Muscle of arm (tissue), 14 donors: ENCODE measurements at places on chromosomes 11 and 22.

GRCh38 chr22:20235389-20235991 is 32.6 kb downstream of the RTN4R start:
- DNase-seq: no peak

GRCh38 chr22:31940506-31940905 is 3.8 kb upstream of the YWHAH start:
- no peak for DNase-seq

- no peak for DNase-seq
Observed at GRCh38 chr11:41486424-41486823, 27.0 kb upstream of the LRRC4C start.

GRCh38 chr22:38861927-38862326 is 10.1 kb downstream of the CBX6 start:
- DNase-seq: no peak

- peak; percentile 64 for DNase-seq
Observed at GRCh38 chr11:18731949-18732821, 6.2 kb upstream of the IGSF22 start.

GRCh38 chr11:128695539-128696221 is 1.8 kb downstream of the FLI1 start:
- no peak for DNase-seq

DNA sequence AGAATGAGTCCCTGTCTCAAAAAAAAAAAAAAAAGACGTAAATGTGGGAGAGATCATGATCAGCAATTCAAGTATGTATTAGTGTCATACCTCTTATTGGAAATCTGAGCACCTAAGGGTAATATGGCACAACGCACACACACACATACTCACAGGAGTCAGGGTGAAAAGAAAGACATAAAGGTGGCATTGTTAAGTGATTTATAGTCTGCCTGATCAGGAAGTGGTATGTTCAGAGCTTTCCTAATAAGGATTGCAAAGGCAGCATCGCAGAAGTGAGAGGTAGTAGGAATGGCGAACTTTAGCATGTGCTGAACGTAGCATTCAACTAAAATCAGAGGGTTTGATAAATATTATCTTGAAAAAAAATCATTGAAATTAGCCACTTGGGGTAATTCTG is 854.3 kb downstream of the METTL15 start:
- no peak for DNase-seq

- DNase-seq: no peak
Observed at GRCh38 chr22:34493486-34493885, 572.5 kb upstream of the ISX start.

GRCh38 chr11:2420502-2421225 is 20.1 kb downstream of the TSSC4 start:
- DNase-seq: peak; percentile 78

GRCh38 chr22:31272522-31273446 is 19.5 kb downstream of the PIK3IP1 start:
- peak; percentile 59 for DNase-seq

GRCh38 chr22:20111045-20111688 is 4.7 kb upstream of the RANBP1 start:
- DNase-seq: no peak

GRCh38 chr11:60345489-60345888 is 18.4 kb downstream of the MS4A6E start:
- no peak for DNase-seq

- DNase-seq: no peak
Observed at GRCh38 chr11:2295971-2296912, 5.5 kb downstream of the C11orf21 start.

- DNase-seq: peak; percentile 62
Observed at GRCh38 chr11:90134478-90135003, at the start of gene NAALAD2. Gene NAALAD2 (plus strand): TSS chr11:90134663. CDS start chr11:90134759, 96 bp downstream.

GRCh38 chr11:61890529-61891330 is 615 bp downstream of the FADS3 start:
- DNase-seq: no peak

GRCh38 chr11:124955035-124955434 is 1.0 kb downstream of the CCDC15 start:
- no peak for DNase-seq

DNA sequence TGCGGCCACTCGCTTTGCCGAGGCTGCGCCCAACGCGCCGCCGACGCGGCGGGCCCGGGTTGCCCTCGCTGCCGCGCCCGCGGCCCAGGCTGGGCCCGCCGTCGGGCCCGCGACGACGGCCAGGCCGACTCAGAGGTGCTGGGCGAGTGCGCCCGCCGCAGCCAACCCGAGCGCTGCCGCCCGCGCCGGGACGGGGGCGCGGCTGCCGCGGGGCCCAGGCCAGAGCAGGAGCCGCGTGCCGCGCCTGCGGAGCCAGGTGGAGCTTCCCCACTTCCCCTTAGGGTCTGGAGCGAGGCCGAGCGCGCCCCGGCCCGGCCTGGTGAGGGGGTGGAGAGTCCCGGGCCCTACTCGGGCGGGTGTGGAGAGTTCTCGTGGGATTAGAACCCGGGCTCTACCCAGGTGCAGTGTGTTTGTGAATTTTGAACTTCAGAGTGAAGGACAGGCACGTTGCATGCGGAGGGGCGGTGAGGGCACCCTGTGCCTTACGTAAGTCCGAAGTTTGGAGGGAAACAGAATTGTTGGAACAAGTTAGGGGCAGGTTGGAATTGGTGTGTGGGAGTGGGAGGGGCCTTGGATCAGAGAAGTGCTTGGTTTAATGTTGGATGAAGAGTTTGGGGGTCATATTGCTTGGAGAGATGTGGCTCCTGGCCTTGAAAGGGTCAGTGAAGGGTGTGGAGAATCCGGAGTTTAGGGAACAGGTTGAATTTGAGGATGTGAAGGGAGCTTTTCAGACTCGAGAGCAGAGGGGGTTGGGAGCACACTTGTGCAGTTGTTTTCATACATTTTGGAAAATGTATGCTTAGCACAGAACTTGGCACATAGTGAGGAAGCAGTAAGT is 697 bp downstream of the RNF169 start:
- peak; percentile 42 for DNase-seq

DNA sequence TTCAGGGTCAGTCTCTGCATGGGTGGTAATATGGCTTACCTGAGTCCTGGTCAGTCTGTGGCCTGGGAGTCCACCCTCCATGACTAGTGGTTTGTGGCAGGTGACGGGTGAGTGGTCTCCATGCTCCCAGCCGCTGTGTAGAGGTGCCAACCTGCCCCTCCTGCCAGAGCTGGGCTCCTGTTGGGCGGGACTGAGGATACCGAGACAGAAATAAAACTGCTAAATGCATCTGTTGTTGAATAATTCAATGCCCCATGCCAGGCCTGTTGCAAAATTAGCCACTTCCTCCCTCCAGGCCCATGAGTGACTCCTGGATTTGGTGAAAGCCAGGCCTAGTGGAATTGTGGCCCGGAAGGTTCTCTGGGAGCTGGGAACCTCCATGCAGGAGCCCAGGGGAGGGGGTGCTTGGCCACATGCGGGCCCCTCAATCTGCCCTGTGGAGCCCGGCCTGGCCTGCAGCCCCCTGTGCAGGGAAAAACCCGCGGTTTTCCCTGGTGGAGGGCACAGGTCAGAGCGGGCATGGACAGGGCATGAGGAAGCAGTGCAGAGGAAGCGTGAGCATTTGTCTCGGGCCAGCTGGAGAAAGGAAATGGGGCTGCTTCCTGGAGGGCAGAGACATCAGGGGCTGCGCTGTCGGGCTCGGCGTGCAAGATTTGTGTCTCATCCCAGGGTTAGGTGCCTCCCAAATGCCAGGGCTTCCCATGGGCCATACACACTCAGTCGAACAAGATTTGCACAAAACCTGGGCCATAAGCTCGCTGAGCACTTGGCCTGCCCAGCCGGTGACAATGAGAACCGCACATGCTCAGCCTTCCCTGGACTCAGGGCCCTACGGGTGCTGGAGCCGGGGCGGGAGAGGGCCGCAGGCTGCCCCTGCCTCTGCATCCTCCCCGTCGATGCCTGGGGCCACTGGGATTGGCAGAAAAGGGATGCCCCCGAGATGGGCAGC is 66.9 kb downstream of the KCNQ1 start:
- DNase-seq: no peak

DNA sequence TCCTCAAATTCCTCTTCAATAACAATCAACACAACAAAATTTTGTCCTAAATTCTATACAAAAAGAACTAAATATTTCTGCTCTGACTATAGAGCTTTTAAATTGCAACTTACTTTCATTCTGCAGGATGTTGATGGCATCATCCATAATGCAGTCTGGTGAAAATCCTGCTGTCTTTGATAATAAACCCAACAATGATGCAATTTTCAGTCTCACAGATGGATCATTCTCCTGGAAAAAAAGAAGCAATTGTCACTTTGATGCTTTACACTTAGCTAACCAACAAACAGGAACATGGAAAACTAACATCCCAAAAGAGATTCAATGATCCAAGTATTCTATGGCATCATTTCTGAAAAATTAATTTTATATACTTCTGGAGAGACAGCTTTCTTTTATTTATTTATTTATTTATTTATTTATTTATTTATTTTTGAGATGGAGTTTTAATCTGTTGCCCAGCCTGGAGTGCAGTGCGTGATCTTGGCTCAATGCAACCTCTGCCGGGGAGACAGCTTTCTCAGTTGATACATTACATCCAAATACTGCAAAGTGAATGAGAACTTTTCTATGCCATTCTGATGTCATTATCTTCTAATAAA is 13.0 kb downstream of the INTS4 start:
- DNase-seq: no peak

DNA sequence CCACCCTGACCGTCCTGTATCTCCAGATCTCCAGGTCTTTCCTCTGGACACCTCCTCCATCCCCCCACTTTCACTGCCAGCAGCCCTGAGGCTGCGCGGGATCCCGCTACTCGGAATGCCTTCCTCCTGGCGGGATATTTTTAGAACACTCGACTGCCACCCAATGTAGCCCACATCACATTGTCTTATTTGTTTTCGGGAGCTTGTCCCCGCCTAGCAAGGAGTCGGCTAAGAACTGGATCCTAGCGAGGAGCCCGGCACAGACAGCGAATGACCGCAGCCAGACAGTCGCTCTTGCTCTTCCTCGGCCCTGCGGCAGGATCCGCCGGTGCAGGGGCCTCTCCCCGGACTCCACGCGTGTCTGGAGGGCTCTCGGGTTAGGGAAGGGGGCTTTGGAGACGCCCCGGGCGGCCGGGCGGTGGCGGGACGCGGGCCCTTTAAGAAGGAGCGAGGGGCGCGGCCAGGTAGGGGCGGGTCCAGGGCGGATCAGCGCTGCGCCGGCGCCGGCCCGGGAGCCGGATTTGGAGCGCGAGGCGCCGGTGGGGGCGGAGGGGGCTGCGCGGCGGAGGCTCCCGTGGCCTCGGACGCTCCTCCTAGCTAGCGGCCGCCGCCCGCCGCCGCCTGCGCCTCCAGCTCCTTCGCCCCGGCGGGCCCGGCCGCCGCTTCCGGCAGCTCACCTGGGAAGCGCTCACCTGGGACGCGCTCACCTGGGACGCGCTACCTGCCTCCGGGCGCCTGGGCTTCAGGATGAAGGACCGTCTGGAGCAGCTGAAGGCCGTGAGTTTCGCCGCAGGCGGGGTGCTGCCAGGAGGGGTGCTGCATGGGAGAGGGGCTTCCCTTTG is at the start of gene STX3:
Gene STX3, plus strand, starts transcription at position 518 of the 842 bp plus-strand sequence. Its CDS starts 230 bp downstream, at position 748.
- peak; percentile 20 for DNase-seq

GRCh38 chr22:30717952-30718351 is 23.3 kb downstream of the OSBP2 start:
- DNase-seq: no peak

- DNase-seq: no peak
Observed at GRCh38 chr22:49299821-49300231, 527.8 kb downstream of the BRD1 start.

DNA sequence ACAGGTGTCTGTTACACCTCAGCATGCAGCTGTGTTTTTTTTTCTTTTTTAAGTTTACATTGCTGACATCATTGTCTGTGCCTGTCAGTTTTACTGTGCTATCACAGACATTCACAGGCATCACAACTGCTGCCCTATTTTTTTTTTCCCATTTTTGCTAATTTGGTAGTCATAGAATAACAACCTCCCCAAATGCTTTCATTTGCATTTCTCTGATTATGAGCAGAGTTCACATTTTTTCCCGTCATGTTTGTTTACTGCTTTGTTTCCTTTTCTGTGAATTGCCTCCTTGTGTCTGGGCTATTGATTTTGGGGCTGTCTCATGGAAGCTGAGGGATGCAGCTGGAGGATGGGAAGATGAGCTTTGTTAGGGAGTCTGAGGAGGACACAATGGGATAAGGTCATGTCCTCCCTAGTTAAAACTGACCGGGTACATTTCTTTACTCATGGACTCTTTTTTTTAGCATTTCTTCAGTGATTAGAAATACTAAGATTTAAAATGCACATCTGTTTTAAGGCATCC is 155.1 kb downstream of the LDLRAD3 start:
- DNase-seq: no peak

DNA sequence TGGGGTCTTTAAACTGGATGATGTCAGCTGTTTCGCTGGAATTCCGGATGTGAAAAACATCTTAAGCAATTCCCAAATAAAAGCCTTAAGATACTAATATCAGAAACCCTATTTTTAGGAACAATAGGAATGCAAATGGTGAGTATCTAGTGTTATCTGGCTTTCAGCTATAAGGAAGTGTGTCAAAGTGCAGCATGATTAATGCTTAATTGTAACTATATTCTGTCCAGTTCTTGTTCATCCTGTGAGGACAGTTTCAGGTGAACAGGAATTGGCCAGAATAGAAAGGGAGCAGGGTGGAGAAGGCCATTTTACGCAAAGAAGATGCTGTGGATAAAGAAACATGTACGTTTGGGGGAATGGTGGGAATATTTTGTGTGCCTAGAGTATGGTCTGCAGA is 108.2 kb downstream of the RASSF10 start:
- DNase-seq: no peak

GRCh38 chr11:7522546-7522945 is 8.7 kb downstream of the PPFIBP2 start:
- DNase-seq: no peak

- no peak for DNase-seq
Observed at GRCh38 chr11:76783896-76784813, 999 bp downstream of the TSKU start.

- no peak for DNase-seq
Observed at GRCh38 chr11:32931606-32932005, 39.0 kb downstream of the QSER1 start.

DNA sequence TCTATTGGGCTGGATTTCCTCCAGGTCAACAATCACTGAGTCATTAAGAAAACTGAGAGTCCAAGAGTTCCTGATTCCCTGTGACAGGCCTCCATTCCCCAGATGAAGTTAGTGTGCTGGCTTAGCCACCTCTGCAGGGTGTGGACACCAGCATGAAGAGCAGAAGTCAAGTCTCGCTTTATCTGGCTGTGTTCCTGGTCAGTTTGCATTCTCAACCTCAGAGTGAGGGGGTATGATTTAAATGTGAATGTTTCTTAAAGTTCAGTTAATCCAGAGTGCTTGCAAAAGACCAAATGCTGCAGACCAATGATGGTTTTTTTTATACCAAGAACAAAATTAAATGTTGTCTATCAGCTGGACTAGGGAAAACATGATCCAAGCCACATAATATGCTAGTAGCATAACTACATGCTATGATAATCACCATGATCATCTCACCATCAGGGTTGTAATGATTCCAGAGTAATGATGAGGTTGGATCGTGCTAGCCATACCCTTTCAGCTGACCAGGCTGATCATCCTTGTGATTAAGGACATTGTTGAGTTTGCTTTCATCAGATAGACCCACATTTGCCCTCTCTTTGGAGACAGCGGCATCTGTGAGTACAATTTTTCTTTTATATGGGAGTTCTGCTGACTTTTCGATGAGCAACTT is 145.8 kb upstream of the ARHGAP20 start:
- DNase-seq: peak; percentile 66

GRCh38 chr11:72084965-72085364 is 4.3 kb downstream of the LRRC51 start:
- no peak for DNase-seq
